H54 (cell line): ENCODE measurements at places on chromosomes 1 and 21.

DNA sequence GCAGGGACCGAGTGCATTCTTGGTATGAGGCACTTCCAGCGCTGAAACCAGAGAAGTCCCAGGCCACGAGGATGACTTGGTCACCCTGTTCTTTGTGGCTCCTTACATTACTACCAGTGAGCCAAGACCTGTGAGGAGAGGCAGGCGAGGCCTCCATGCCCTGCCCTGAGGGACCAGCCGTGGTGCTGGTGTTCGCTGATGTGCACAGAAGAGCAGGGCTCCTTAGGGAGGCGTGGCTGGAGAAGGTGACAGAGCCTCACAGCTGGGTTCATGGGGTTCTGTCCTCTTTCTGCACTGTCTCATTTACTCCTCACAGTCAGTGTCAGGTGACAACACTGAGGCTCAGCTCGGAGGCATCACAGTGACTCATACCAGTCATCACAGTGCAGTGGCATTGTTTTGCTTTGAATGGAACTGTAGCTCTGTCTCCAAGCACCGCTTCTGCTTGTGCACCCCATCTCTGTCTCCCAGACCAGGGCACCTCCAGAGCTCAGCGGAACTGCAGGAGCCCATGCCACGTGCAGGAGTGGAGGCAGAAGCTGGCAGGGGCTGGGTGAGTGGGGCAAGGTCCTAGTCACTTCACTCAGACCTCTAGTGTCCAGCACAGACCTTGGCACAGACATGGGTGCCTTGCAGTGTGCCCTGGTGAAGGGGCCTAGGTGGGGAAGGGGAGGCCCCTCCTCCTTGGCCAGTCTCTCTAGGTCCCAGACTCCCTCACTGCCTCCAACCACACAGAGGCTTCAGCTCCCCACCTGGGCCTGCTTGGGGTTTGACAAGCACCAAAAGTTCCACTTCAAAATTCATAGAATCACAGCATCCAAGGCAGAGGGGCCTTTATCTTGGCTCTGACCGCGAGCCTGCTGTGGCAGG lies 310.9 kb downstream of the MATN1 start:
- no peak for DNase-seq

DNA sequence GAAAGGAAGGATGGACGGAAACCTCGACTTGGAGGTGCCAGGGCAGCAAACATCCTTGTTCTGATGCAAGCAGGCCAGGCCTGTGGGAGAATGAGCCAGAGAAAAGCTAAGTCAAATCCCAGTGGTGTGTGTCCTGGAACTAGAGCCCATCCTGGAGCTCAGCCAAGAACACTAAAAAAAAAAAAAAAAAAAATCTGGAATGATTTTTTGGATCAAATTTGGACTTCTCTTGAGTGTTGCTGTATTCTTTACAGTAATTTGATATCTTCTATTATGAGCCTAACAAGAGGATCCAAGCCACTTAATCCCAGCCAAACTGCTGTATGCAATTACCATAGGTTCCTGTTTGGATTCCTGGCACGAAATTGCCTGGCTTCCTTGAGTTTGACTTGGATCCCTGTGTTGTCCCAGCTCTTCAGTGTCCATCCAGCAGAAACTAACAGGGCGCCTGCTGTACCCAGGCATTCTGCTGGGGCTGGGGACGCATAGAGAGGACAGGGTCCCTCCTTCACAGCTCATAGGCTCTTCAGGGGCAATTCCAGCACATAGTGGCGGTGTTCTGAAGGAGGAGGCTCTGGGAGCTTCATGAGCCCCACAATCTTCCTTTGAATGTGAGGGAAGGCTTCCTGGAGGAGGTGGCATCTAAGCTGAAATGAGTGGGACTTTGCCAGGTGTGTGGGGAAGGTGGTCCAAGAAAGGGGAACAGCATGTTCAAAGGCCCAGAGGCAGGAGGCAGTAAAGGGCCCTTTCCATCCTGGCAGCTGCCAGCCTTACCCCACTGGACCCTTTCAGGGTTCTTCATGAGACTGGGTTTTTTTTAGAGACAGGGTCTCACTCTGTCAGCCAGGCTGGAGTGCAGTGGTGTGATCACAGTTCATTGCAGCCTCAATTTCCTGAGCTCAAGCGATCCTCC lies 24.7 kb downstream of the EPHX1 start:
- no peak for DNase-seq

- DNase-seq: no peak
Observed at GRCh38 chr1:3590951-3591865, 20.1 kb downstream of the MEGF6 start.

- no peak for DNase-seq
Observed at GRCh38 chr1:191034132-191034531, 556.5 kb upstream of the BRINP3 start.

GRCh38 chr21:43740497-43741156 lies 21.7 kb downstream of the PDXK start:
- peak; percentile 49 for DNase-seq

- peak; percentile 94 for DNase-seq
Observed at GRCh38 chr1:39901714-39902459, at the start of gene MYCL. TSS of gene MYCL (minus strand) at chr1:39901917. CDS start at chr1:39901434, 483 bp downstream.

- DNase-seq: no peak
Observed at GRCh38 chr1:163038928-163039706, 30.0 kb upstream of the RGS4 start.

DNA sequence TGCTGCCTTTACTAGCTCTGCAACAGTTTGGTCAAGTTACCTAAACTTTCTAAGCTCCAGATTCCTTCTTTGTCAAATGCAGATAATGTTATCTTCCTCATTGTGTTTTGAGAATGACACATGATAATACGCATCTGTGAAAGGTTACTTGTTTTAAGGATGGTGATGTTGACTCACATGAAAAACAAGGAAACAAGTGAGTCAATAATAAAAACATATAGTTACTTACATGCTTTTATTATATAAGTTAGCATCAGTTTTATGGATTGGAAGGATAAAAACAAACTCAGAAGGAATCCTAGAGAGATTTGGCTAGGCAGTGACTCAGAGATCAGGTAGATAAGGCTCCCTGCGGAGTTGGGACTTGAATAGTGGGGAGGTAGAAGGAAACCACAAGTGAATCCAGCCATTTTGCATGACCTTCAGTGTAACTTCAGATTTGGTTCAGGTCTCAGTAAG lies 144.6 kb downstream of the LMO4 start:
- no peak for DNase-seq

- DNase-seq: no peak
Observed at GRCh38 chr21:33330726-33331125, 6.0 kb downstream of the IFNAR1 start.

DNA sequence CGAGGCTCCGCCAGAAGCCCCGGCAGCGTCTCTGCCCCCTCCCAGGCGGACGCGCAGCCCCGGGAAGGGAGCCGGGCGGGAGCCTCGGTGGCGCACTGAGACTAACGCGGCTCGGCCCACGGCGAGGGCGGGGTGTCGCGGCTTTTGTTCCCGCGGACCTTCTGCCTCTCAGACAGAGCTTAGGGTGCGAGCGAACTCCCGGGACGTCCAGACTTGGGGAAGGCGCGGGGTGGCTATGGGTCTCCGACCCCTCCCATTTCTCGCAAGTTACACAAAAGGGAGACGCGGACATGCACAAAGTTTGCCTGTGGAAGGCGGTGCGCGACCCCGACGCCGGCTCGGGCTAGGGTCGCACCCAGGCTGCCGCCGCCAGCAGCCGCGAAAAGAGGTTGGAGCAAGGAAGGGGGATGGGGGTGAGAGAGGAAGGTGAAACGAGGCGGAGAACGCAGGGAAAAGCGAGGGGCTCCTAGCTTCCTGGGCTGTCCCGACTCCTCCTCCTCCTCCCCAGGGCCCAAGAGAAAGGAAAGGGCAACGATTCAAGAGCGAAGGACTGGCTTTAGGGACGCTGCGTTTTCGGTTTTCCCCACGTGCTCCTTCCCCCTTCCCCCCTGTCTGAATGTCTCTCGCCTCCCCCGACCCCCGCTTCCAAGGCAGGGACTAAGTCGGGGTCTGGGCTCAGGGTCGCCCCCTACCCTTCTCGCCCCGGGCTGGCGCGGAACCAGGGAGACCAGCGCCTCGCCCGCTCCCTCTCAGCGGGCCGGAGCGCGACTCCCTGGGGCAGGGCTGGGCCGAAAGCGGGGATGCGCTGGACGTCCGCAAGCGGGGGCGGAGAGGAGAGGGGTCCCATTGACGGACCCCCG lies 729 bp downstream of the APP start:
- DNase-seq: peak; percentile 56

- no peak for DNase-seq
Observed at GRCh38 chr1:1211541-1212441, 2.2 kb downstream of the TNFRSF4 start.

DNA sequence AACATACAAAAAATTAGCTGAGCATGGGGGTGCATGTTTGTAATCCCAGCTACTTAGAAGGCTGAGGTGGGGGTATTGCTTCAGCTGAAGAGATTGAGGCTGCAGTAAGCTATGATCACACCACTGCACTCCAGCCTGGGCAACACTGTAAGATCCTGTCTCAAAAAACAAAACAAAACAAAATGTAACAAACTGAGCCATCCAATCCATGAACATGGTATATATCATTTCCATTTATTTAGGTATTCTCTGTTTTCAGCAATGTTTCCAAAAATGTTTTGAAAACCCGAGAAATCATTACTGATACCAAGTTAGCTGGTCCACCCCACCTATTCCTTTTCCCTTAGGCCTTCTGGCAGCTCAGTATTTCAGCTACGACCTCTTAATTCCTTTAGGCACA lies 18.4 kb downstream of the ATPAF1 start:
- DNase-seq: no peak

- no peak for DNase-seq
Observed at GRCh38 chr1:3657578-3658230, 5.4 kb downstream of the TP73 start.

GRCh38 chr1:152735648-152736047 lies 22.2 kb upstream of the KPRP start:
- DNase-seq: no peak
